H54 (cell line): ENCODE measurements at places on chromosomes 5 and 9.

DNA sequence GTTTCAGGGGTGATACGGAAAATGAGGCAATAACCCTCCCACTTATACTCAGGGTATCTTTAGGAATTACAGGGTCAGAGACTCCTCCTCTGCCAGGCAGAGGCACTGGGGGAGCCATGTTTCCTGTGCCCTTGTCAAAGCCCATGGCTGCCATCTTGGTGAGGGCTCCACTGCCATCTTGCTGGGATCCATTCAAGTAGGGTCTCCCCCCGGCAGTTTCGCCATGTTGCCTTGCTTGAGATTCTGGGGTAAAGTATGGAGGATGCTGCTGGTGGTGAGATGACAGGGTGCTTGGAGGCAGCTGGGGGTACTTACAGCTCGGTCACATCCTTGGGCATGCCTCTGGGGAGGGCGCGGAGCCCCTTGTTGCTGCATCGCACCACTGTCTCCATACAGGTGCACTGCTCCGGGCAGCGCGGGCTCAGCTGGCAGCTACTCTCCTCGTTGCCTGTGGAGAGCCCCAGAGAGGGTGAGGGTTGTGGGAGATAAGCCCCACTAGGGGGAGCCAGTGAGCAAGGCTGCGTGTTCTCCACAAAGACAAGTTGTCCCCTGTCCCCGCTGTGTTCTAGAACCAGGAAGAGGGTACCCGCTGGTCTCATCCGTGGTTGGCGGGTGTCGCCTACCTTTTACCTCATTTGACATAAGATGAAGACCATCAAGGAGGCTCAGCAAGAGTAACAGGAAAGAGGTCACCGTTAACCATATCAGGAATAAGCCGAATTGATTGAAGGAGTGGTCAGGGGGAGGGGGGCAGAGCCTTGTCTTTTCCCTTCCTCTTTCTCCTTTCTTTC is 169.0 kb upstream of the PANK3 start:
- DNase-seq: peak; percentile 72

DNA sequence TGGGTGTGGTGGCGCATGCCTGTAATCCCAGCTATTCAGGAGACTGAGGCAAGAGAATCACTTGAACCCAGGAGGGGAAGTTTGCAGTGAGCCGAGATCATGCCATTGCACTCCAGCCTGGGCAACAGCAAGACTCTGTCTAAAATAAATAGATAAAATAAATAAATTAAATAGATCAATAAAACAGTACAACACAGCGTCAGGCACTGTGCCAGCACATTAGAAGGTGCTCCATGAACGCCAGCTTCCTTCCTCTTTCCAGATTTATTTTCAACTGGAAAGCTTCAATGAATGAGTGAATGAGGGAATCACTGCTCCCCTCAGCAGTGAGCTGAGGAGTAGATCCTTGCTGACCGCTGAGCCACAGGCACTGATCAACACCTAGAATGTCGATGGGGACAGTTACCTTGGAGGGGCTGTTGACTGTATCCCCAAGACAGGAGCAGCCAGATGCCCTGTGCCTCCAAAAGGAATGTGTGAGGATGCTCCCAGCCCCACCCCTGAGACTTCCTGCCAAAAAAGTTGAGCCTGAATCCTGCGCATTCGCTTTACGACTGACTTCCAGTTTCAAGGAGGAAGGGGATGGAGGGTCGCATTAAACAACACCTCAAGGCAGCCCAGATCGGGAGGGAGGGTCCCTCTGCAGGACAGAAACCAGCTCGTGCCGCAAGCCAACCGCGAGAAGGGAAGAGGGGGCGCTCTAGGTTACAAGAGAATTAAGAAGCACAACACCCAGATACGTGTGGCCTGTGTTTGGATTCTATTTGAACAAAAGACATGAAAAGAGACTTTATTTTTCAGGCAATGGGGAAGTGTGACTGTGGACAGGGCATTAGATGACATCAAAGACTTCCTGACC is 54.0 kb upstream of the CNOT6 start:
- DNase-seq: no peak

- DNase-seq: no peak
Observed at GRCh38 chr9:133701981-133702797, 36.0 kb downstream of the SARDH start.

- no peak for DNase-seq
Observed at GRCh38 chr9:116088396-116088795, 65.2 kb upstream of the PAPPA start.

- peak; percentile 96 for DNase-seq
Observed at GRCh38 chr9:137149942-137150616, 11.1 kb downstream of the GRIN1 start.

- no peak for DNase-seq
Observed at GRCh38 chr5:124034963-124035362, 523.0 kb downstream of the CSNK1G3 start.

- no peak for DNase-seq
Observed at GRCh38 chr9:73402081-73403028, 250.7 kb downstream of the ANXA1 start.
